ENCODE measurements at places on chromosomes 2 and 18.

GRCh38 chr2:714005-714741 is 37.0 kb upstream of the TMEM18 start:
- peak; percentile 48 for DNase-seq

DNA sequence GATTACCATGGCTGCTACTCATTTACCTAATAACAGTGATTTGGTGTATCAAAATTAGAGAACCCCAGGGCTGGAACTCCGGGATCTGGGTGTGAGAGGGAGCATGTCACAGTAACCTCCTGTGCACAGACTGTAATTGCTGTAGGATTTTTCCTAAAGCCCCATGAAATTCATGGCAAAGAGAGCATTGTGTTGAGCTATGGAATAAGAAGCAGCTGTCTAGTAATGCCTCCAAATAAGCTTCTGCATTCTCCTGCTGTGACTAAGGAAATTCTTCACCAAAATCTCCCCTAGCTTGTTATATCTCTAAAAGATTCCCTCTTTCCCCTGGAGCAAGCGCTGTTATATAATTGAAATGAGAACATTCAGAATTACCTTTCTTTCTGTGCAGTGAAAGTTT is 158.1 kb upstream of the SPATS2L start:
- no peak for DNase-seq

- peak; percentile 53 for DNase-seq
Observed at GRCh38 chr2:12119841-12120240, 373.4 kb downstream of the LPIN1 start.

DNA sequence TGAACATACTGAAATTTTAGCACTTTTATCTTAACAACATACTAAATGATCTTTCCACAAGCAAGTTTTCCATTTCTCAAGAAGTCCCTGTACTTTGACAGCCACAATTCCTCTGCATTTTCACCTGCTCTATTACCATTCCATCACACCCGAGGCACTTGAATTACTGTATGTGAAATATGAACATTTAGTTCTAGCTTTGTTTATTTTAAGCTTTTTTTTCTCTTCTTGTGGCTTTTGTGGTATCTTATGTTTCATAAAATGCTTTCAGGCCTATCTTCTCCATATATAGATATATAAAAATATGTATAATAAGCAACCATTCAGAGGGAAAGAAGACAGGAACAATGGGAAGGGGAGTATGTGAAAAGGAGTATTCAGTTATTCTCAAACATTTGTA is 693.9 kb downstream of the SATB2 start:
- DNase-seq, result no peak

GRCh38 chr2:240785424-240786335 is 34.3 kb downstream of the KIF1A start:
- DNase-seq, result no peak

GRCh38 chr2:219335373-219335786 is 2.8 kb upstream of the RESP18 start:
- DNase-seq, result no peak

- DNase-seq, result peak; percentile 72
Observed at GRCh38 chr2:241272303-241273209, 42.9 kb downstream of the HDLBP start.

DNA sequence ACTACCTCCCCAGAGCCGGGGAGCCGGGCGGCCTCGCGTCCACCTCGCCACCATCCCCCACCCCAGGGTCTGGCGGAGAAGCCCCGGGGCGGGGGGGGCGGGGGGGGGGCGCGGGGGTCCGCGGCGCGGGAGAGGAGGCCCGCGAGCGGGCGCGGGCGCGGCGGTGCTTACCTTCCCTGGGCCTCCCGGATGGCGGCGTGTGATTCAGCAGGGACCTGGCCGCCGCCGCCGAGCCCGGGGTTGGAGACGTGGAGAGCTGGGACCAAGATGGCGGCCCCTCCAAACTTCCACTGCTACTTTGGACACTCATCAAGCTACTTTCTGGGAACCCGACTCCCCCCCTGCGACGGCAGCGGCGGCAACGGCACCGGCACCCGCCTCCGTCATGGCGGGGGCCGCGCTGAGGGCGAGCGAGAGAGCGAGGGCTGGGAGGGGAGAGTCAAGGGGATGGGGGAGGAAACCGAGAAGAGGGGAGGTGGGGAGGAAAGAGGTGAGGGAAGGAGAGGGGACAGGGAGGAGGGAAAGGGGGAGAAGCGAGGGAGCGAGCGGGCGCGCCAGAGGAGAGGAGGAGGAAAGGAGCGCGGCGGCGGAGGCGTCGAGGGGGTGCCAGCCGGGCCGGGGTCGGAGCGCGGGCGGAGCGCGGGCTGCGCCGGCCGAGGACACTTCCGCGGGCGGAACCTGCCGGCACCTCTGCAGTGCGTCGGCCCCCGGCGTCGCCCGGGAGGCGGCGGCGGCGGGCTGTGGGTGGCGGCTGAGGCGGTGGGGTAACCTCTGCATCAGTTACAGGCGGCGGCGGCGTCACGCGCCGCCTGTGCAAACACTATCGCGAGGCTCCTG is at the start of gene TLK1:
Gene TLK1, minus strand, starts transcription at position 775 of the 837 bp plus-strand sequence. Its CDS starts 465 bp downstream, at position 310.
- peak; percentile 70 for DNase-seq

DNA sequence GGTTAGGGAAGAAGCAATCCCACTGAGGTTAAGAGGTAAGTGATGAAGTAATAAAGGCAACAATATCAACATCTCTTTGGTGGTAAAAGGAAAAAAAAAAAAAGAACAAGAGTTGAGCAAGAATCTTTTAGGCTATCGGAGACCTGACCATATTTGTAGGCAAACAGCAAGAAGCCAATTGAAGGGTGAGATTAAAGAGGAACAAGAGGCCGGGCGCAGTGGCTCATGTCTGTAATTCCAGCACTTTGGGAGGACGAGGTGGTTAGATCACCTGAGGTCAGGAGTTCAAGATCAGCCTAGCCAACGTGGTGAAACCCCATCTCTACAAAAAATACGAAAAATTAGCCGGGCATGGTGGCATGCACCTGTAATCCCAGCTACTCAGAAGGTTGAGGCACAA is 11.3 kb downstream of the VPS54 start:
- DNase-seq, result no peak

GRCh38 chr2:9139491-9140443 is 66.8 kb upstream of the ASAP2 start:
- peak; percentile 41 for DNase-seq

DNA sequence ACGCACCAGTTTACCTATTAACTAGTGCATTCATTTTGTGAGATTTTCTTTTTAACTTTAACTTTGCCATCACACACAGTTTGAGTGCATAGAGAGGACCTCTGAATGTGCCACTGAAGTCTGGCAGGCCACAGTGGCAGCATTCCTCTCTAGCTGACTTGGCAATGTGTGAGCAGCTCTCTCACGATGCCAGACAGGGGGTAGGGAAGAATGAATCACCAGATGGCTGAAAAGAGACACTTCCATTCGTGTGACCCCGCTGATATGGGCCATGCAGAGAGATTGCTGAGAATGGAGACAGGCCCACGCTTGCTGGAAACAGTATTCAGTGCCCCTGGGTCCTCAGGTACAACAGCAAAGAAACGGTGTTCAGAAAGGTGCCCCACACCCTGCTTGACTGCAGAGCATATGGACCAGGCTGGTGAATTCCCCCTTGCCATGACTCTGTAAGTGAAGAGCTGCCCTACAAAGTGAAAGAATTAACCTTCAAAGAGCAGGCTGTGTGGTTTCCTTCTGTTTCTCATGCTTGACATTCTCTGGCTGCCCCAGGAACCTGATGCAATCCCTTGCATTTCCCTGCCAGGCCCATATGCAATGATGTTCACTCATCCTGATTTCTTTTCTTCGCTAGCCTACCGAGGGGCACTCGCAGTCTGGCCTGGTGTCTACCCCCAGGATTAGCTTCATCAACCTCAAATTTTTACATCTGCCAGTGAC is 236.1 kb downstream of the CDH20 start:
- DNase-seq, result peak; percentile 94

GRCh38 chr2:212595036-212595654 is 56.5 kb upstream of the ERBB4 start:
- peak; percentile 33 for DNase-seq

GRCh38 chr2:217573571-217573970 is 429.2 kb downstream of the TNS1 start:
- peak; percentile 36 for DNase-seq

- DNase-seq, result no peak
Observed at GRCh38 chr2:63743982-63744966, 97.4 kb upstream of the UGP2 start.

DNA sequence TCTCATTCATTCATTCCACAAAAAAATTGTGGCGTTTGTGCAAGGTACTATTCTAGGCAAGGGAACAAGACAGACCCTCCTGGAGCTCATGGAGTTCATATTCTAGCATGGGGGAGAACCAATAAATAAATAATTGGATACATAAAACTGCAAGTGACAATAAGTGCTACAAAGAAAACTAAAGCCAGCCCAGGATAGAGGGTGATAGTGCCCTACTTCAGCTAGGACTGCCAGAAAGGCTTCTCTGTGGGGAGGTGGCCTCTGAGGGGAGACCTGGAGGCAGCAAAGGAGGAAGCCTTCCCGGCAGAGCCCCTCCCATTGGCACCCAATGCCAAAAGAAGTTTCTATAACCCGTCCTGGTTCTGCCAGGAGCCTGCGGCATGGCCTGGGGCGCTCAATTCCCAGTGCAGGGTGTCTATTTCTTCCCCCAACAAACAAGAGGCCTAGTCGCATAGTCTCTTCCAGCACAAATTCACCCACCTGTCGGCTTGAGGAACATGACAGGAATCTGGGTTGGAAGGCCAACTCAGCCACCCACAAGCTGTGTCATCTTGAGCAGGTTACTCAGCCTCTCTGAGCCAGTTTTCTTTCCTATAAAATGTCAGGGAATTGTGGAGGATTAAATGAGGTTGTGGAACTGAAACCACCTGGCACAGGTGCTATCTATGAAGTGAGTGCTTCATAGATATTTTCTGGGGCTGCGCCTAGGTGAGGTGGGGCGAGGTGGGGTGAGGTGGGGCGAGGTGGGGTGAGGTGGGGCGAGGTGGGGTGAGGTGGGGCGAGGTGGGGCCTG is 94.3 kb downstream of the ZFP36L2 start:
- no peak for DNase-seq

DNA sequence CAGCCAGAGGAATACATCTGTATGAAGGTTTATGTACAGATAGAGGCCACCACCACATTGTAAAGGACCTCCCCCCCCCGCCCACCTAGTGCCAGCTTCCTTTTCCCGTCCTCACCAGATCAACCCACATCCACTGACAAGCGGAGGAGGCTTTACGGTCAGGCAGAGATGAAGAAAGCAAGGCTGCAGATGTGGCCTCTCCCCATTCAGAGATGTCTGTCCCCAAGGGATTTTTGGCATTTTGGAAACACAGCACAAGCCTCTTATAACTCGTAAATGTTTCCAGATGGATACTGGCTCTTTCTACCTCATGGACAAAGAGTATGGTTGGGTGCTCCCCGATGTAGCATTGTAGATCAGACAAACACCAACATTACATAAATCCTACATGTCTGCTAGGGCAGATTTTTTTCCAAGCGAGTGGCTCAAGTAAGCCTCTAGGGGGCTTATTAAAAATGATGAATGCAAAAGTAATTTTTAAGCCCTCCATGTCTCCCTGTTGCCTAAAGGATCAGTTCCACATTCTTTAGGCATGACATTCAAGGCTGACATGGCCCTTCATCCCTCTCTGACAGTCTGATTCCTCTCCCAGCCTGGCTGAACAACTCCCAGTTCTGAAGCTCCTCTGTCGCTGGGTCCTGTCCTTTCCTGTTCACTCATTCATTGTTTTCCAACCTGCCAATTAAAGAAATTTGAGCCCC is 11.7 kb downstream of the VIT start:
- peak; percentile 99 for DNase-seq

GRCh38 chr2:24237313-24237712 is 62.5 kb downstream of the FAM228A start:
- DNase-seq, result no peak

GRCh38 chr2:79799729-79800128 is 286.9 kb downstream of the CTNNA2 start:
- DNase-seq, result no peak

GRCh38 chr2:104658144-104658835 is 195.6 kb upstream of the POU3F3 start:
- DNase-seq, result peak; percentile 1

GRCh38 chr2:118040891-118041290 is 27.0 kb upstream of the CCDC93 start:
- no peak for DNase-seq

DNA sequence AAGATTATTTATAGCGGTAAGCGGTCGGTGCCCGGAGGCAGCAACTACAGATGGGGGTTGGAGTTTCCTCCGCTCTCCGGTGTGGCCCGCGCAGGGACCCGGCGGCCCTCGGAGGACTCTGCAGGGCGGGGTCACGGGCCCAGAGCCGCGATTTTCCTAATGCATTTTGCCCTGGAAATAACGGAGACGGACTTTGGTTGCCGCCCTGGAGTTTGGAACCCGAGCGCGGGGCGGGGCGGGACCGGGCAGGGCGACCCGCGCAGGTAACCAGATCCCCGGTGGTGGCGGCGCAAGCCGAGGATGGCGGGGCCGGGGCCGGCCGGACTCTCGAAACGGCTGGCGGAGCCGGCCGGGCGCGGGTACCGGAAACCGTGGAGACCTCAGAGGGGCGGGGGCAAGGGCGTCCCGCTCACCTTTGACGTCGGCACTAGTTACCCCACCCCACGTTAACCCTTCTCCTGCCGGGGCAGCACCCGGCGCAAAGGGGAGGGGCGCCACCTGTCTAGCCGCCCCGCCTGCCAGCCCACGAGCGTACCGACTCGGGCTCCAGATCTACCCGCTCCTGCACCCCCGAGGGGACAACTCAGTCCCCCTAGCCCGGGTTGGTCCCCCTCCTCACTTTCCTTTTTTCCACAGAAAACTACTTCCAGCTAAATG is 2.9 kb downstream of the CYP26B1 start:
- DNase-seq, result no peak

GRCh38 chr2:241275504-241275903 is 40.0 kb downstream of the HDLBP start:
- no peak for DNase-seq

GRCh38 chr2:10467401-10467800 is 19.3 kb upstream of the ODC1 start:
- DNase-seq, result no peak

DNA sequence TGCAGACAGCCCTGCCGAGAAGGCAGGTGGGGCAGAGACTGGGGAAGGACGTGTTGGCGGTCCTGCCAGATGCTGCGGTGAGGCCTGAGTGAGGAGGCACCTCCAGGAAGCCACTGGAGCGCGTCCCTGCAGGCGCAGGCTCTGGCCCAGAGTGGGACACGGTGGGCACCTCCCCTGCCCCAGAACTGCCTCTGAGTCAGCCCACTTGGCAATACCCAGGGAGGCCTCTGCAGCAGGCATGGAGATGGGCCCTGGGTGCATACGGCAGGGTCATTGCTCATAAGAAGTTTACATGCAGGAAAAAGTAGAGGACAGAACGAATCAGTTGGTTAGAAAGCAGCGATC is 195.9 kb downstream of the TFCP2L1 start:
- no peak for DNase-seq

- DNase-seq, result peak; percentile 5
Observed at GRCh38 chr18:73881396-73881917, 266.2 kb downstream of the FBXO15 start.
